ENCODE measurements at places on chromosomes 13 and 19. TPM values are rescaled to one million over a fixed set of nuclear protein-coding genes. Genes with fewer than 3 reads are reported as not detected.

- DNase-seq, result no peak
Observed at GRCh38 chr19:27709496-27709895, 1503.5 kb downstream of the UQCRFS1 start.

TEKTIP1 gene
- polyA plus RNA-seq, result 1.9 TPM

GRCh38 chr13:76086729-76087128, 450.6 kb downstream of the LMO7 start:
- no peak for DNase-seq

DNA sequence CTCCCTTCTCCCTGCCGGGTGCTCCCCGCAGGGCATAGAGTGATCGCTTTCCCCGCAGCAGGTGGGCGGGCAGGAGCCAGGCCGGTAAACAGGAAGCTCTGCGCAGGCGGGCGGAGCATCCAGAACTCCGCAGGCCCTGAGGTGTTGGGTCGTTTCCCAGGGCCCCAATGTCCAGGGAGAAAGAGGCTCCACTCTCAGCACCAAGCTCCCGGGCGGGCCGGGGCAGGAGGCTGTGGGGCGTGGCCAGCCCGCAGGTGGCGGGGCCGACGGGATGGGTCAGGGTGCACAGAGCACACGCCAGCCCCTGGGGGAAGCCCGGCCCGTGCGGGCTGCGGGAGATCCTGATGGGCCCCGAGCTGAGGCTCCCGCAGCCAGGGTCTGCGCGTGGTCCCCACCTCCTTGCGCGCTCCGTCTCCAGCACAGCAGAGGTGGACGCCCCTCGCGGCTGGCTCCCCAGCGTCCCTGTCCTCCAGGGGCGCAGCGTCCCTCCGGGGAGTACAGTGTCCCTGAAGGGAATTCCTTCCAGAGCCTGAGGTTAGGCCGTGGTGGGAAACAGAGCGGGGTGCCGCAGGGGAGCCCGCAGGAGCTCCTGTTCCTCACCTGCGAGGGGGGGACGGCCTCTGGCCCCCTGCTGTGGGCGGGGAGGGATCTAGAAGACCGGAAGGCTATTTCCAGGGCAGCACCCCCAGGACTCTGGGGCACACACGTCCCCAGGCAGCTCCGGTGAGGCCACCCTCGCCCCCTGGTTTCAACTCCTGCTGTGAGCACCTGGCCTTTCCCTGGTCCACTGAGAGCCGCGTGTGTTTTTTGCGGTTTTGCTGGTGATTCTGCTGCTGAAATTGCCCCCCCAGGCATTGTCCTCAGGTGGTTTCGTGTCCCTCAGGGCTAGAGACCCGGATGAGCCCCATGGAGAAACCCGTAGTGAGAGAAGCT, 12.2 kb downstream of the PIP5K1C start:
- DNase-seq, result no peak

ERICH4 gene
- not detected for polyA plus RNA-seq

GRCh38 chr13:39526499-39526898, 76.5 kb downstream of the LHFPL6 start:
- DNase-seq, result no peak

VAV1 gene
- polyA plus RNA-seq, result 0.66 TPM

SEMA6B gene
- polyA plus RNA-seq, result 39.1 TPM

CNN1 gene
- polyA plus RNA-seq, result 3.1 TPM

DNA sequence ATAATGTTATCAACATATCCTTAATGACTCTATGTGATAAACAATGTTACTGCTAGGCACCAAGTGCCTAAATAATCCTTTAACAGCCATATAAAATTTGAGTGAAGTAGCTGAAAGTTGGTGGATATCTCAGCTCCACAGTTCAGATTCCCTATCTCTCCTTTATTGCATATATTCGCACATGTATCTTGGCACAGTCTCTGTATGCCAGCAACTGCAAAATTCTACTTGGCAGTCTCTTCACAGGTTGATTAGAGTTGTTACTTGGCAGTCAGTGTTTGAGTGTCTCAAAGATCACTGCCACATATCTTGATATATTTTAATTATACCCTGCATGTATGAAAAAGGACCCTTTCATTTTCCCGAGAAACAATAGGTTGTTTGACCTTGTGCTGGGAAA, 879.3 kb downstream of the OLFM4 start:
- DNase-seq, result no peak

DNA sequence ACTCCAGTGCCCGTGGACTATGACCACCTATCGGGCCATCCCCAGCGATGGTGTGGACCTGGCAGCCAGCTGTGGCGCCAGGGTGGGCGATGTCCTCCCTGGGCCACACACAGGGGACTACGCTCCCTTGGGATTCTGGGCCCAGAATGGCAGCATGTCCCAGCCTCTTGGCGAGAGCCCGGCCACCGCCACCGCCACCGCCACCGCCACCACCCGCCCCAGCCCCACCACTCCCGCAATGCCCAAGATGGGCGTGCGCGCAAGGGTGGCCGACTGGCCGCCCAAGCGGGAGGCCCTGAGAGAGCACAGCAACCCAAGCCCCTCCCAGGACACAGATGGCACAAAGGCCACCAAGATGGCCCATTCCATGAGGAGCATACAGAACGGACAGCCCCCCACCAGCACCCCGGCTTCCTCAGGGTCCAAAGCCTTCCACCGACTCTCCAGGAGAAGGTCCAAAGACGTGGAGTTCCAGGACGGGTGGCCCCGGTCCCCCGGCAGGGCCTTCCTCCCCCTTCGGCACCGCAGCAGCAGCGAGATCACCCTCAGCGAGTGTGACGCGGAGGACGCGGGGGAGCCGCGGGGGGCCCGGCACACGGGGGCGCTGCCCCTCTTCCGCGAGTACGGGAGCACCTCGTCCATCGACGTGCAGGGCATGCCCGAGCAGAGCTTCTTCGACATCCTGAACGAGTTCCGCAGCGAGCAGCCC, 142.3 kb downstream of the DPF1 start:
- no peak for DNase-seq

DMKN gene
- polyA plus RNA-seq, result 23.9 TPM

DNA sequence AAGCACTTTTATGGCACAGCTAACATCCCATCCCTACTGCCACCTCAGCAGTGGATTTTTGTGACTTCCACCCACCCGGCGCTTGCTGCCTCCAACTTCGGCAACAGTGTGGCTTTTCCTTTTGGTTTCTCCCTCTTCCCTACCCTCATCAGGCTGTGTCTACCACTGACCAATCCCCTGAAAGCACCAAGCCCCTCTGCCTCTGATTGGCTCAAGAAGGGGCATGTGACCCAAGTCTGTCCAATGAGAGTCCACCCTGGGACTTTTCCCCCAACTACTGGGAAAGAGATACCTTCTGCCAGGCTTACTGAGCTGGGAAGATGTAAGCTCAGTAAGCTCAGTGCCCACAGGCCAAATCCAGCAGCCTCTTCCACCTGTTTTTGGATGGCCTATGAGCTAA, 5.8 kb downstream of the SMIM7 start:
- no peak for DNase-seq

DNA sequence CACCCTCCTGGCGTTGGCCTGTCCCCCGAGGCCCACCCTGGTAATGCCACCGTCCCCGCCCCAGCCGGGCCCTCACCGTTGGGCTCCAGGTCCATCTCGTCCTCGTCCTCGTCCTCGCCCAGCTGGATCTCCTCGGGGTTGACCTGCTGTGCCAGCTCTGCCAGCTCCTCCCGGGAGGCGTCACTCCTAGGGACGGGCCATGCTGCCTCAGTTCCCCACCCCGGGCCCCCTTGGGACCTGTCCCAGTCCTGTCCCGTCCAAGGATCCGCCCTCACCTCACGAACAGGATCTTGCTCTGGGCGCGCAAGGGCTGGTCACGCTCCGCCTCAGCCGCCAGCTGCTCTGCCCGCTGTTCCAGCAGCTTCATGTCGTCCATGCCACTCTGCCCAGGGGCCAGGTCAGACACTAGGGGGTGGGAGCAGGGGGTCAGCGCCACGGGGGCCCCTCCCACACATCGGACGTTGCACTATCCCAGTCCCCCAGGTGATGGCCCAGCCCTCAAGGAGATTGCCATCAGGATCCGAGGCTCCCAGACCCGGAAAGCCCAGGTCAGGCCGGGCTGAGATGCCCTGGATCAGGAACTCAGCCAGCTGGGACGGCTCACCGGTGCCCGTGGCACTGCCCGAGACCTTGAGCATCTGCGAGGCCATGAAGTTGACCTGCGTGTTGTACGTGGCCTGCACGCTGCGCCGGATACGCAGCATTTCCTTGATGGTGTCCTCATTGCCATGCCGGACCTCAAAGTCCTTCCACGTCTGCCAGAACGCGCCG, 9.5 kb downstream of the XAB2 start:
- no peak for DNase-seq

DNA sequence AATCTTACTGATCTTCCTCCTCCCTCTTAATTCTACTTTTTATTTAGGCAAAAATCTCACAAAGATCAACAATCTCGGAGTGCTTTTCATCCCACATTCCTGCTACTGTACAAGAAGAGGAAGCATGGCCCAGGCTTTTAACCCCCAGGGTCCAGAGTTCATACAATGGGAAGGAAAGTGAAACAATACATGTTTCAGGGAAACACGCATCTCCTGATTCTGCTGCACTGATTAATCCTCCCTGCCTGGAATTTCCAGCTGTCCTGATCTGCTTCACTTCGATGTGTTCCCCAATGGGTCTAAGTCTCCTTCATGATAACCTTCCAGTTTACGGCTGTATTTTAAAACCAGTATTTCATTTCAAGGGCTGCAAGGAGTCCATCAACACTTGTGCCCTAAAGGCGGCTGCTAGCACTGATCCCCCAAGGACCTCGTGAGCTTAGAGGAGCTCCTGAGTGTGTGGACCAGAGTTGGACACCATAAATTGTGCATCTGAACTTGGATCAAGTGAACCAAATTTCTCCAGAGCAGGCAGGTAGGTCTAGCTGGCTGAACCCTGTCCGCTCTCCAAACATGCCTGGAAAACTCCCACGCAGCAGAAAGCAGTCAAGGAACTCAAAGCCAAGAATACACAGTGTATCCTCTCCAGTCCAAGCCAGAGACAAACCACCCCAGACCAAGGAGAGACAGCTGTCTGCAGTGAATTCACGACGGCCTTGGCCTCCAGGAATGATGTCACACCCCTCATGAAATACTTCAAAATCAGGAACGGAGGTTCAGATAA, 44.3 kb downstream of the COL4A1 start:
- DNase-seq, result no peak

HSH2D gene
- polyA plus RNA-seq, result 0.17 TPM

DNA sequence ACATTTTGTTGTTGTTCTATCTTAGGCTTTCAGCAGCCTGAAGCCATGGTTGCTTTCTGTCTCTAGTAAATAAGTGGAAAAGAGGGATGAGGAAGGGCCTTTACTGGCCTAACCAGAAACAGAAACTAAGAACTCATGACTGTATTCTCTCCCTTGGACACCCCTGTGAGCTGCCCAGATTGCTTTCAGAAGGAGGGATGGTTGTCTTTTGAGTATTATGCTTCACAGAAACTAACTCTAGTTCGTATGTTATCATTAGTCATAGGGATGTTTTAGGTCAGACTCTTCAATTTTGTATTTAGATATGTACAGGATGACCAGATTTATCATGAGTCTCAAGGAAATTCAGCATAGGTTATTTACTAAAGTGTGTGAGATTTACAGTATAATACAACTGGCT, 17.5 kb downstream of the BORA start:
- DNase-seq, result no peak

JAK3 gene
- 0.48 TPM for polyA plus RNA-seq

GRCh38 chr13:49993666-49994065, 3.2 kb upstream of the TRIM13 start:
- no peak for DNase-seq

IL12RB1 gene
- 0.75 TPM for polyA plus RNA-seq

SIAH3 gene
- 0.39 TPM for polyA plus RNA-seq

DNA sequence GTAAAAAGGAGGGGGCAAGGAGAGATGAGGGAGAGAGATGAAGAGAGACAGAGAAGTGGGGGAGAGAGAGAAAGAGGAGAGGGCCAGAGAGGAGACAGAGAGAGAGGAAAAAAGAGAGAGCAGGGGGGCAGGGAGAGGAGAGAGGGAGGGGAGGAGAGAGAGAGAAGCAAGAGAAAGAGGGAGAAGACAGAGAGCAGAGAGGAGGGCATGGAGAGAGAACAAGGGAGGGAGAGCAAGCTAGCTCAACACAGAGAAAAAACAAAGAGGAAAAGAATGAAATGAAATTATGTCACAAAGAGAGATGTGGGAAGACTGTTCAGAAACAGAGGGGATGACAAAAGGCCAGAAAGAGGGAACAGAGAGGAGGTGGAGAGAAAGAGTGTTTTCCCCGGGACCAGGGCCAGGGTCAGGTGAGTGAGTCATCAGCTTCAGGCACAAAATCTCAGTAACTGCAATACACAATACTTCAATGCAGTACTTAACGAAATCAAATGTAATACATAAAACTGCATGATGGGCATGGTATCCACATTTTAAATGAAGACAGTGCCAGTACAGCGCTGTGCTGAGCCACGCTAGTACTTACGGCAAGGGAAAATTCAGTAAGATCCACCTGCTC, 4.8 kb downstream of the KLK7 start:
- no peak for DNase-seq
